ENCODE measurements at places on chromosomes 4 and X. TPM values are rescaled to one million over a fixed set of nuclear protein-coding genes. Genes with fewer than 3 reads are reported as not detected.

DNA sequence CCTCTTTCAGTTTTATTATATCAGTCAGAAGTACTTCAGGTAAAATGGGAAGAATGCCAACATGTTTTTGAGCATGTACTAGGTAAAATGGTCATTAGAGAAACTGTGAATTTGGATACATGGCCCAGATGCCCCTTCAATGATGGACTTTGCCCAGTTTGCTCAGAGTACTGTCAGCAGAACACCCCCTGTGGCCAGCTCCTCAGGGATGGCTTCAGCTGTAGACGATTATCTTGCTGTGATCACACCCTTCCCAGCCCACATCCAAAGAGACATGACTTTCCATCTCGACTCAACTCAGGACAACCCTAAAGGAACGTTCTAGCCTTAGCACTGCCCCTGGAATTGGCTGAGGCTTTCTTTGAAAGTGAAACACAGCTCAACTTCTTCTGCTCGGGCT, 439.1 kb downstream of the PACRGL start:
- H3K4me3 ChIP-seq: no peak overlapping the region
- no peak for DNase-seq
- H3K4me1 ChIP-seq: no peaks in the 10 kb centered on the region
- H3K27me3 ChIP-seq: no peaks in the 10 kb centered on the region
- H3K36me3 ChIP-seq: no peaks in the 10 kb centered on the region

- H3K27me3 ChIP-seq: no peaks in the 10 kb centered on the region
- DNase-seq: no peak
Measured at GRCh38 chr4:20046179-20046578, 205.5 kb upstream of the SLIT2 start.

DNA sequence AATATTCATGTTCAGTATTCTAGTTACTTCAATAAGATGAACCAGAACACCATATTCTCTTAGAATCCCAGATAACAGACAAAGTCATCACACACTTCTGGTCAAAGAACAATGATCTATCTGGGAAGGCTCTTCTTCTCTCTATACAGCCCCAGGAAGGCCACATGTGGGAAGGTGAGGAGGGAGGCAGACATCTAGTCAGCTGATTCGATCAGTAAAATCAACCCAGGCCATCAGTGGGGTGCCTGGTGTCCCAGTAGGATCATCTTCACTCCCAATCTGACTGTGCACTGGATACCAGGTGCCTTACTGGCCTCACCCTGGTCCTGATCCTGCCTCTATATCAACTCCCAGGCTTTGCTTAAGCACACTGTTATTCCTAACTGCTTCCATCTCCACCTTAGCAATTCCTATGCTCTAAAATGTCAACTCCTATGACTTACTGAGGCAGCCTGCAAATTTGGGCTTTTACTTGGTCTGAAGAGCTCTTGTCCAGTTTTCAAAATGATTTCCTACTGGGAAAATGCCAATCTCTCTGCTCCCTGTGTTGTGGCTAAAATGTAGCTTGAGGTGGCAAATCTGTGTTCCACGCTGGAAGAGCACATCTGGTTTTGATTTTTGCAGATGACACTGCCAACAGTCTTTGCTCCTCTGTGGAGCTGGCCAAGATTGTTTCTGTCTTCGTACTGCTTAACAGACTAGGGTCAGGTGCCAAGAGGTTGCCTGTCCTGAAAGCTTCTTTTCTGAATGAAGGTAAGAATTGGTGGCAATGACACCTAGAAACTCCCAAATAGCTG, 128.7 kb downstream of the MGST2 start:
- no peak overlapping the region for H3K27ac ChIP-seq
- no peak for DNase-seq
- no peaks in the 10 kb centered on the region for H3K36me3 ChIP-seq
- 0 out of 2 replicates have a peak, but pooled peaks cover 2% of the 10 kb centered on the region for H3K27me3 ChIP-seq
- no peak overlapping the region for H3K4me3 ChIP-seq

DNA sequence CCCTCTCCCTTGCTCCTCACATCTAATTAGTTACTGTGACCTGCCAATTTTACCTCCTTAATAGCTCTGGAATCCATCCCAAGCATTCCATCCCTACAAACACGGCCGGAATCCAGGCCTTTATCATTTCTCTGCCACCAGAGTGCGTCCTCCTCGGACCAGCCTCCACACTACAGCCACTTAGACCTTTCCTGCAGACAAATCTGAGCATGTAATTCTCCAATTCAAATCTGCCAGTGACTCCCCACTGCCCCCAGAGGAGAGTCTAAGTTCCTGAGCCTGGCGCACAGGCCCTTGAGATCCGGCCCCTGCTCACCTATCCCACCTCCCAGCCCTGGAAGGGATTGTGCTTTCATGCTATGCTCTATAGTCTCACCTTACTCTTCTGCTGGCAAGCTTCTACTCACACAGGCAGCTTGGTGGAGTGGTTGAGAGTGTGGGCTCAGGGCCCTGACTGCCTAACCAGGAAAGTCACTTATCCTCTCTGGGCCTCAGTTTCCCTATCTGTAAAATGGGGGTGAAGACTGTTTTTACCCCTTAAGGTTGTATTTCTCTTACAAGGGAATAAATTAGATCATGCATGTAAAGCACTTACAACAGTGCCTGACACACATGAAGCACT, 31.2 kb downstream of the PJA1 start:
- peak overlapping the region; percentile 67 for H3K27ac ChIP-seq
- H3K36me3 ChIP-seq: no peaks in the 10 kb centered on the region
- H3K27me3 ChIP-seq: peaks cover 25% of the 10 kb centered on the region
- H3K4me1 ChIP-seq: peaks cover 68% of the 10 kb centered on the region
- DNase-seq: peak; percentile 63

- H3K27me3 ChIP-seq: peaks cover 41% of the 10 kb centered on the region
- H3K36me3 ChIP-seq: peaks cover 4% of the 10 kb centered on the region
- DNase-seq: no peak
- H3K4me1 ChIP-seq: no peaks in the 10 kb centered on the region
Measured at GRCh38 chrX:115060013-115060412, 42.6 kb upstream of the IL13RA2 start.

DNA sequence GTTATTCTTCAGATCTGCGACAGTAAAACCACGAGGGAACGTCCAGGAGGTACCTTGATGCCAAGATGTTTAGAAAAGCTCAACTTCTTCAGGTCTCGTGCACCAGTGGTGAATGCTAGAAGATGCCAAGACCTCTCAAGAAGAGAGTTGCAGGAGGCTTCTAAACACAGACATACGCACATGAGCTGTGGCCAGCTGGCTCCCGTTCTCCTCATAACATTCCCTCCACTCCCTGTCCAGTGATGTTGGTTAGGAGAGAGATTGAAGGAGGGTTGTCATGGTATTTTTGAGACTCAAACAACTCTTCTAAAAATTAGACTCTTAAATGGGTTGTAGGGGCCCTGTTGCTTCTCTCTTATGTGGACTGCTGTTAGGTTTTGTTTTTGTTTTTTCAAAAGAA, 184.3 kb downstream of the QDPR start:
- no peak for DNase-seq
- H3K36me3 ChIP-seq: no peaks in the 10 kb centered on the region
- peaks cover 32% of the 10 kb centered on the region for H3K4me1 ChIP-seq
- H3K4me3 ChIP-seq: no peak overlapping the region
- H3K27ac ChIP-seq: no peak overlapping the region

GRCh38 chr4:8419222-8420041, 21.1 kb downstream of the ACOX3 start:
- H3K27me3 ChIP-seq: no peaks in the 10 kb centered on the region
- no peaks in the 10 kb centered on the region for H3K36me3 ChIP-seq
- H3K4me3 ChIP-seq: no peak overlapping the region
- H3K27ac ChIP-seq: no peak overlapping the region
- H3K4me1 ChIP-seq: no peaks in the 10 kb centered on the region

SPON2 gene
- 5.3 TPM for total RNA-seq

MUC7 gene
- not detected for total RNA-seq

PCDH7 gene
- total RNA-seq: 2.4 TPM
